ENCODE measurements at places on chromosomes 6 and 20. TPM values are rescaled to one million over a fixed set of nuclear protein-coding genes. Genes with fewer than 3 reads are reported as not detected.

Gene RFX6
- total RNA-seq = not detected

- no peak for DNase-seq
Measured at GRCh38 chr20:3161316-3162079, 1.8 kb upstream of the FASTKD5 start.

GRCh38 chr20:17655865-17656479 is 26.1 kb downstream of the RRBP1 start:
- no peak for DNase-seq

Gene CST5
- total RNA-seq = 3.7 TPM

GRCh38 chr20:48995589-48995988 is 50.5 kb upstream of the CSE1L start:
- no peak for DNase-seq

Gene C20orf141
- not detected for total RNA-seq

GRCh38 chr20:19952392-19952791 is 64.8 kb upstream of the NAA20 start:
- no peak for DNase-seq

- no peak for DNase-seq
Measured at GRCh38 chr20:31684153-31685015, 38.3 kb downstream of the BCL2L1 start.

Gene ELOVL2
- 0.26 TPM for total RNA-seq

GRCh38 chr6:11427723-11428245 is 109.8 kb upstream of the TMEM170B start:
- no peak for DNase-seq

Gene DAAM2
- 446 TPM for total RNA-seq

DNA sequence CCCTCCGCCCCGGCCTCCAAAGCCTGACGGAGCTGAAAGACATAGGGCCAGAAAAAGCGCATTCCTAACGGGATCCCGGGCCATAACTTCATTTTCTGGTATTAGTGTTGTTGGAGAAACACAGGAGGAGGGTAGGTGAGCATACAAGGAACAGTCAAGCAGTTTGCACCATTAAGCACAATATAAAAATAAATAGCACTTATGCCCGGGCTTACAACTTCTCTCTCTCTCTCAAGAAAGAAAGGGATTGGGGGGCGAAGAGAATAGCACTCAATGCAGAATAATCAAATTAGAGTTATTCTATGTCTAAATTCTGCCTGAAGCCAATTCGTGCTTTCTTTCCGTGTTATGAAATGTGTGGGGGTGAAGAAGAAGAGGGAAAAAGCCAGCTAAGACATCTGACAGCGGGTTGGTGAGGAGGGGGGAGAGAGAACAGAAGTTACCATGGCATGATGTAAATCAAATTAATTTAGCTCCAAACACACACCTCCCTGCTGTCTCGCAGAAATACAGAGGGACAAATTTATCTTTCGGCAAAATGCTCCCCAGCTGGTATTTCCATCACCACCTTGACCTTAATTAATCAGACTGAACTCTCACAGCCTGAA is 508 bp upstream of the METTL24 start:
- DNase-seq = peak; percentile 80

DNA sequence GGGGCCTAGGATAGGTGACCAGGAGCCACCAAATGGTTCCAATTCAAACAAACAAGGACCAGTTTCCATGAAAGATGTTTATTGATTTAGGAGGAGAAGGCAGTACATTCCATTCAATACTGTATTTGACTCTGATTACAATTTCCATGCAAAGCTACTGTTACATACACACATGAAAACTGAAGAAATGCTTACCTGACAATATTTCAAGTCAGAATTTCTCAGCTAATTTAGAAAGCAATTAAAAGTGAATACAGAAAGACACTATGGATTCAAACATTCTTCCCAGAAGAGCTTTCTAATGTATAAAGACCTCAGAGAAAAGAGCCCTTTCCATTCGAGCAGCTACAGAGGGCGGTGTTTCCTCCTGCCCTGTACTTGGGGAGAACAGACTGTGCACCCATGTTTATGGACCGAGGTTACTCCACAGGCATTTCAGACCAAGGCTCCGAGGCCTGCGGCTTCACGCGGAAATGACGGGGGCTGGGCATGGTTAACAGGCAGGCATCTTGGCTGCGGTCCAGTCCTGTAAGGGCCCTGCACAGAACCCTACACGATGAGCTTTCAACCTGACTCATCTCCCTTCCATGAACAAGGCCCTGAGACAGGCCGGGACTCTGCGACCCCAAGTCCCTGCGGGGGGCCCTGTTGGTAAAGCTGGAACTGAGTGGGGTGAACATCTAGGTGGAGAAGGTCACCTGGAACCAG is 25.7 kb upstream of the TCFL5 start:
- DNase-seq = no peak

DNA sequence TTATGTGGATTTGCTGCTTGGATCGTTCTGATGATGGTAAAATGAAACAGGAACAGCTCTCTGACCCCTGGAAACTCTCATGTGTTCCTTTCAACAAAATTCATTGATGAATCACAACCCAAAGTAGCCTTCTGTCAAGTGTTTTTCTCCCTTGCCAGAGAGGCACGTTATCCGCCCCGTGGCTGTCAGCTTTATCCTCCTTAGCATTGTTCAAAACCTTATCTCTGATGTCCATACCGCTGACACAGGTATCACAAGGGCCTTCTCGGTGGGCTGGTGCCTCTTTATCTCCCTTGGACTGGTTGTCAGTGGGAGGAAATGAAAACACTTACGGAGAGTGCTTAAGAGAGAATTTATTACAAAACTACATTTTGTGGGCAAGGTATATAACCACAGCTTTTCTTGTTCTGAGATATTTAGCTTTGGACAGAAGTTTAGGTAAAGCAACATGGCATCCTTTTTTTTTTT is 84.9 kb downstream of the TIAM2 start:
- no peak for DNase-seq

DNA sequence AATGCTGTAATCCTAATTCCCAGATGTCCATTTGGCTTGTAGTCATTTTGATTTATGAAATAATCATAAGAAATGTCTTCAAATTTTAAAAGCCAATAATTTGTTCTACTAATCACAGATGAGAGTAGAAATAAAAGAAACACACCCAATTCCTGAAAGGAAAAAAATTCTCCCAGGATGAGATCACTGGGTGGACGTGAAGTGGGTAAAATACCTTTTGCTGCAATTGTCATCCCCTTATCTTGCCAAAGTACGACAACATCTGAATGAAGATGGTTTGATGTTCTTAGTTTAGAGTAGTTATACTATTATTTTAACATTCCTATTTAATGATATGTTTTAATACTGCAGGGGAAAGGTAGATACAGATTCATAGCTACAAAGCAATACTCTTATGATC is 33.7 kb downstream of the MTHFD1L start:
- DNase-seq = no peak

DNA sequence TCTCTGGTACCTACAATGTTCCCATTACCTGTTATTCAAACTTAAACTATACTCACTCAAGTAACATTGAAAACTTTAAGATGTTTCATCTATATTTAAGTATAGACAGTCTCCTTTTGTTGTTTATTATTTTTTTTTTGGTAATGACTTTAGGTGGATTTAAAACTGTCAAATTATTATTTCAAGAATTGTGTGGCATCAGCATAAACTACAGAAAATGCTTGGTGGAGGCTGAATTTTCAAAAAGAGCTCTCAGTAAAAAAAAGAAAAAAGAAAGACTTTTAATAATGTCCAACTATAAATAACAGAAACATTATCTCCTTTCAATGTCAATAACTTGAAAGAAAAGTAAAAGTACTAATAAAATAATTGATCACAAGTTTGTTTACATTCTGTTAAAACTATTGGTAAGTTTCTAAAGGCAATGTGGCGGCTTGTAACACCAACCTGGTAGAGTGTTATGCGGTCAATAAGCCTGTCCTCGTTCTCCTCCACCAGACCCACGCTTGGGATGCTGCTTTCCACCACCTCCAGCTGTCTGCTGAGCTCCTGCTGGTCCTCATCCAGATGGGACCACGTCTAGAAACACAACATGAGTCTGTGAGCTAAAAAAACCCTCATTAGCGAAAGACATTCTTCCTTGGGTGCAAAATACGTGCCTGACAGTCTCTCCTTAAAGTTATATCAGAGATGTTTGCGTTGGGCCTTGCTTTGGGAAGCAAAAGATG is 400.6 kb downstream of the SYNE1 start:
- DNase-seq = no peak

Gene ZNF165
- 0.40 TPM for total RNA-seq

GRCh38 chr6:2688401-2689064 is 62.2 kb downstream of the MYLK4 start:
- peak; percentile 74 for DNase-seq

Gene KHDRBS2
- total RNA-seq = 0.17 TPM

GRCh38 chr6:3977875-3978711 is 100.8 kb downstream of the FAM217A start:
- no peak for DNase-seq

- DNase-seq = no peak
Measured at GRCh38 chr6:43150051-43150751, 20.9 kb upstream of the SRF start.

DNA sequence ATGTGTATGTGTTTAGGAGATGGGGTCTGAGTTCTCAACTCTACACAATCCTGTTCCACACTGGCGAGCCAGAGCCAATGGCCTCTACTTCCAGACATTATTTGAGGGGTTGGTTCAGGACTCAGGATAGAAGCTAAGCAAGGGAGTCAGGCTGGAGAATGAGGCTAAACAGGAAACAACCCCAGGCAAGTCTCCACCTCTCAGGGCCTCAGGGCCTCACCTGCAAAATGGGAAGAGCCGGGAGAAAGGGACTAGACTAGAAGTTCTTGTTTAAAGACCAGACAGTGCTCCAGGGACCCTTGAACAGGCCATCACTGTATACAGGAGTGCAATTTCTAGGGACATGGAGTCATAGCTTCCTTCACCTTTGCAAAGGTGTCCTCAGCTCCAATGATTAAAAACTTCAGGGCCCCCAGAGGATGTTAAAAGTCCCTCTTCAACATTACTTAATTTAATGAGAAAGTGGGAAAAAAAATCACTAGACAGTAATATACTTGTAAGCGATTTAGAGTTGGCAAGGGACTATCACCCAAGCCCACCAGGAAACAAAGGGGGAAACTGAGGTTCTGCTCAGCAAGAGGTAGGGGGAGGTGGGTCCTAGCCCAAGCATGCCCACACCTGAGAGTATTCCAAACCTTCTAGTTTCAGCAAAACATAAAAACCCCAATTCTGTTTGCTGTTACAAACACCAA is 41.7 kb downstream of the ZMYND8 start:
- DNase-seq = no peak

- DNase-seq = no peak
Measured at GRCh38 chr6:114218437-114219340, 124.1 kb downstream of the HS3ST5 start.

Gene TMEM74B
- total RNA-seq = 2.1 TPM
